Activated naive CD4-positive, alpha-beta T cell treated with anti-CD3 and anti-CD28 coated beads, Interleukin-2, amount 10 ng/mL, durations not matched to agents 7 days and 5 days (primary cell): ENCODE measurements at places on chromosomes 12 and 14.

DNA sequence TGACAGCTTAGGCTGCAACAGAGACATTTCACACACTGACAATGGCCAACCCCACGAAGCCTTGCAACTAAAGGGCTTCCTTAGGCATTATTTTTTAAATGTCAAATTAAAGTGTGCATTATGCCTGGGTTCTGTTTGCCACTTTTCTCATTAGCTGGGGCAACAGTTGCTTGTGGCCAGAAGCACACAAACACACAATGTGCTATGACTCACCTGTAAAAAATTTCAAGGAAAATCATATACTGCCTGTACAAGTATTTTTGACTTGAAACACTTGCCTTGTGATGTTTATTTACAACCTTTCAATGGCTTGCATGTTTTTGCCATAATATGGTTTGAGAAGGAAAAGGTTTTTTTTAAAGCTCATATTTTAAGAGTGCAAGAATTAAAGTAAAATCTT lies 1.9 kb downstream of the NTN4 start:
- H3K27me3 ChIP-seq = peaks cover 46% of the 10 kb centered on the region
- no peak for DNase-seq
- no peak overlapping the region for H3K4me3 ChIP-seq
- H3K4me1 ChIP-seq = peaks cover 13% of the 10 kb centered on the region
- no peak overlapping the region for H3K27ac ChIP-seq

DNA sequence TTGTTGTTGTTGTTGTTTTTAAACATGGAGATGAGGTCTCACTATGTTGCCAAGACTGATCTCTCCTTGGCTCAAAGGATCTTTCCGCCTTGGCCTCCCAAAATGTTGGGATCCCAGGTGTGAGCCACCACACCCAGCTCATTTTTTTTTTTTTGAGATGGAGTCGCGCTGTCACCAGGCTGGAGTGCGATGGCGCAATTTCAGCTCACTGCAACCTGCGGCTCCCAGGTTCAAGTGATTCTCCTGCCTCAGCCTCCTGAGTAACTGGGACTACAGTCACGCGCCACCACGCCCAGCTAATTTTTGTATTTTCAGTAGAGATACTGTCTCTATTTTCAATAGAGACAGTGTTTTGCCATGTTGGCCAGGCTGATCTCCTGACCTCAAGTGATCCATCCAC lies 4.9 kb upstream of the CLIP1 start:
- no peak overlapping the region for H3K27ac ChIP-seq
- DNase-seq = no peak
- H3K4me1 ChIP-seq = peaks cover 13% of the 10 kb centered on the region

GRCh38 chr14:98705871-98706300 lies 566.1 kb downstream of the BCL11B start:
- no peak overlapping the region for H3K27ac ChIP-seq
- no peak for DNase-seq
- H3K36me3 ChIP-seq = no peaks in the 10 kb centered on the region

DNA sequence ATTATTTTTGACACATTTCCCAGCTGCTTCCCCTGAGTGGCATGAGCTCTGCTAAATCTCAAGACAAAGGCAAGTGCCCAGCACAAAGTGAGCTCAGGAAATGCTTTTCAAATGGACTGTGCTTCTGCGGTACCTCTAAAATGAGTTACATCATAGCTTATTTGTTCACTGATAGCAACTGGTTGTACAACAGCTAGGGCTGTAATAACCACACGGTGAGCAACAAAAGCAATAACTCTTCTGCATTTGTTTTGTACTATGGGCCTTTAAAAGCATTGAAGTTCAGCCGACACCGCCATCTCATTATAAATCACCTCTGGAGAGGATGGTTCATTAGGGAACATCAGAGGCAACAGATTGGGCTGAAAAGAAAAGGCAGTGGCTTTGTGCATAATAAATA lies 475.0 kb downstream of the GLT1D1 start:
- DNase-seq = no peak
- H3K27me3 ChIP-seq = no peaks in the 10 kb centered on the region
- H3K4me3 ChIP-seq = no peak overlapping the region
- H3K36me3 ChIP-seq = no peaks in the 10 kb centered on the region

GRCh38 chr12:52310622-52311284 lies 10.4 kb downstream of the KRT83 start:
- peak; percentile 4 for DNase-seq
- no peak overlapping the region for H3K27ac ChIP-seq
- peaks cover 93% of the 10 kb centered on the region for H3K27me3 ChIP-seq
- H3K36me3 ChIP-seq = no peaks in the 10 kb centered on the region

DNA sequence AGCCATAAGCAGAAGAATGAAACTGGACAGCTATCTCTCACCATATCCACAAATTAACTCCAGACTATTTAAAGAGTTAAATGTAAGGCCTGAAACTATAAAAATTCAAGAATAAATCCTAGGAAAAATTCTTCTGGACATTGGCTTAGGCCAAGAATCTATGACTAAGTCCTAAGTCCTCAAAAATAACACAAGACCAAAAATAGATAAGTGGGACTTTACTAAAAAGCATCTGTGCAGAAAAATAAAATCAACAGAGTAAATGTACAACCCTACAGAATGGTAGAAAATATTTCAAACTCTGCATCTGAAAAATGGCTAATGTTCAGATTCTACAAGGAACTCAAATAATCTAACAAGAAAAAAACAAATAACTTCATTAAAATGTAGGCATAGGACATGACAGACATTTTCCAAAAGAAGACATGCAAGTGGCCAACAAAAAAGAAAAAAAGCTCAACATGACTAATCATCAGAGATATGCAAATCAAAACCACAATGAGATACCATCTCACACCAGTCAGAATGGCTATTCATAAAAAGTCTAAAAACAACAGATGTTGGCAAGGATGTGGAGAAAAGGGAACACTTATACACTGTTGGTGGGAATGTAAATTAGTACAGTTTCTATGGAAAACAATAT lies 61.0 kb upstream of the PPFIA2 start:
- no peaks in the 10 kb centered on the region for H3K36me3 ChIP-seq
- peaks cover 7% of the 10 kb centered on the region for H3K4me1 ChIP-seq
- H3K27ac ChIP-seq = no peak overlapping the region
- DNase-seq = no peak
- H3K4me3 ChIP-seq = no peak overlapping the region
- no peaks in the 10 kb centered on the region for H3K27me3 ChIP-seq

- H3K36me3 ChIP-seq = no peaks in the 10 kb centered on the region
- no peaks in the 10 kb centered on the region for H3K27me3 ChIP-seq
These were observed 70.6 kb downstream of the PTHLH start for GRCh38 chr12:27901959-27902358.

DNA sequence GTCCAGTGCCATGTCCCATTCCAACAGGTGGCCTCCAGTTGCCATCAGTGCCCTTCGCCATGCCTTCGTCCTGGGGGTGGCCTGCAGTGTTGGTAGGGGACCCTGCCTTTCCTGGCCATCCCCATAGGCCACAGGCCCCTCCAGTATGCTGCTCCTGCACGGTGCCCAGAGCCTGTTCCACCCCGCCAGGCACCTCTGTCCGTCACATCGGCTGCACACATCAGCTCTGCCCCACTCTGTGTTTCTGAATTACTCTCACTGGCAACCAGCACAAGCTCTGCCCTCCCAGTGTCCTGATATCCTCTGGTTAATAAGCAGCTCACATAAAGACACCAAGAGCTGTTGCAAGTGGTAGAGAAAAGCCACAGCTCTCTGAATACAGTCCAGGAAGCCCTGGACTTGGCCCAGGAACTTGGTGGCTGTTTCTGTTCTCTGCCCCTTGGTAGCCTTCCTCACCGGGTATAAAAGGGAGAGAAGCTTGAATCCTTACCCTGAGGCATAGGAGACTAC lies 31.3 kb upstream of the ATP2A2 start:
- no peak overlapping the region for H3K4me3 ChIP-seq
- H3K27ac ChIP-seq = no peak overlapping the region
- DNase-seq = no peak
- no peaks in the 10 kb centered on the region for H3K4me1 ChIP-seq

DNA sequence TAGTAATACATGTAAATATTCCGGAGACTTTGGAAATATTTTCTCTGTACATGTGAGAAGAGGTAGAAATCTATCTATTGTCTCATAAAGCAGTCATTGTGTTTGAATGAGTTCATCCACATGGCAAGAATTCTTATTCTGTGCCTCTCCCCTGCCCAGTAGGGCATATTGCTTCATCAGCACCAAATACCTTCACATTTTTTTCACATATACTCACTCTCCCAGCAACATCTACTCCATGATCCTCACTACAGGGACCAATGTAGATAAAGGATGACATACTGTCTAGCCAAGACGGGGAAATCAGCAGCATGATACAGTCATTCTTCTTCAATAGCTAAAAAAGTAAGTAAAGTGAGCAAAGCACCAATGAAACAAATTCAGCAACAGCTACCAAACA lies 1.3 kb upstream of the TAS2R14 start:
- H3K36me3 ChIP-seq = peaks cover 2% of the 10 kb centered on the region
- H3K27me3 ChIP-seq = no peaks in the 10 kb centered on the region
- no peak overlapping the region for H3K4me3 ChIP-seq
- no peak for DNase-seq

GRCh38 chr12:55711786-55712553 lies 3.9 kb upstream of the BLOC1S1 start:
- no peak for DNase-seq
- peaks cover 65% of the 10 kb centered on the region for H3K27me3 ChIP-seq
- no peak overlapping the region for H3K27ac ChIP-seq
- peaks cover 33% of the 10 kb centered on the region for H3K4me1 ChIP-seq
- no peak overlapping the region for H3K4me3 ChIP-seq

DNA sequence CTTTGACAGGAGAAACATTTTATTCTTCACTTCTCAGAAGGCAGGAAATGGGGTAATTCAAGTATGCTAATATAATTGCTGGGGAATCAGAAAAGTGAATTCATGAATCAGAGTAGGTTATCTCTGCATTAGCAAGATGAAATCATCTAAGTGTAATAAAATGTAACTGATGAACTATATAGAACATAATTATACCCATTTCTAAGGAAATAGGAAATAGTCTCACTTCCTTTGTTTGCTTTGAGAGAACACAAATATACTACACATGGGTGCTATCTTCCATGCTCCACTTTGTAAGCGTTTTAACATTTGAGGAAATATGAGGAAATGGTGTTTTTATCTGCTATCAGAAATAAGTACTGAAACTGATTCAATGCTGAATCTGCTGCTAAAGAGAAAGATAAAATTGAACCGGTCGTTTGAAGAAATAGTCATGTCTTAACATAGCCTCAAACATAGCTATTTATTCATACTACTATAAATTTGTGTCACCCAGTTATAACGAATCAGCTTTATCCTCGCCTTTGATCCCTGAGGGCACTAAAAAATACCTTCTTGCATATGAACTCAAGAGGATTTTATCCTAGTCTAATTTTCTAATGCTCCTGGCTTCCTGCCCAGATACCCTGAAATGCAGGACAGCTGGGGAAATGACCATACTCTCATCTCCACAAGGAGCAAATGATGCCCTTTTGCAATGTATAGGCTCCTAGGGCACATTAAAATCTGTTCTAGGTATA lies 696.0 kb downstream of the C12orf50 start:
- H3K4me1 ChIP-seq = no peaks in the 10 kb centered on the region
- no peaks in the 10 kb centered on the region for H3K36me3 ChIP-seq
- no peak overlapping the region for H3K4me3 ChIP-seq
- H3K27me3 ChIP-seq = no peaks in the 10 kb centered on the region
- no peak overlapping the region for H3K27ac ChIP-seq

GRCh38 chr12:129938089-129938488 lies 34.3 kb upstream of the TMEM132D start:
- H3K36me3 ChIP-seq = no peaks in the 10 kb centered on the region
- no peaks in the 10 kb centered on the region for H3K27me3 ChIP-seq
- H3K27ac ChIP-seq = no peak overlapping the region
- DNase-seq = no peak

- H3K4me1 ChIP-seq = peaks cover 67% of the 10 kb centered on the region
- H3K4me3 ChIP-seq = peak overlapping the region; percentile 21
- H3K36me3 ChIP-seq = peaks cover 29% of the 10 kb centered on the region
- peak; percentile 46 for DNase-seq
These were observed 85.3 kb downstream of the PRKCH start for GRCh38 chr14:61406675-61407074.

GRCh38 chr12:14387219-14387871 lies 21.9 kb downstream of the ATF7IP start:
- peak overlapping the region; percentile 83 for H3K27ac ChIP-seq
- peaks cover 56% of the 10 kb centered on the region for H3K36me3 ChIP-seq
- no peak for DNase-seq
- no peaks in the 10 kb centered on the region for H3K27me3 ChIP-seq
- H3K4me3 ChIP-seq = peak overlapping the region; percentile 75

GRCh38 chr12:56661560-56661959 lies 15.8 kb upstream of the ATP5F1B start:
- no peak overlapping the region for H3K4me3 ChIP-seq
- no peak overlapping the region for H3K27ac ChIP-seq
- no peak for DNase-seq
- H3K36me3 ChIP-seq = peaks cover 29% of the 10 kb centered on the region
- H3K4me1 ChIP-seq = peaks cover 2% of the 10 kb centered on the region
- H3K27me3 ChIP-seq = no peaks in the 10 kb centered on the region

GRCh38 chr14:100524233-100524932 lies 62.8 kb downstream of the BEGAIN start:
- DNase-seq = peak; percentile 7
- no peaks in the 10 kb centered on the region for H3K27me3 ChIP-seq
- no peak overlapping the region for H3K27ac ChIP-seq
- H3K4me1 ChIP-seq = no peaks in the 10 kb centered on the region
- no peak overlapping the region for H3K4me3 ChIP-seq

DNA sequence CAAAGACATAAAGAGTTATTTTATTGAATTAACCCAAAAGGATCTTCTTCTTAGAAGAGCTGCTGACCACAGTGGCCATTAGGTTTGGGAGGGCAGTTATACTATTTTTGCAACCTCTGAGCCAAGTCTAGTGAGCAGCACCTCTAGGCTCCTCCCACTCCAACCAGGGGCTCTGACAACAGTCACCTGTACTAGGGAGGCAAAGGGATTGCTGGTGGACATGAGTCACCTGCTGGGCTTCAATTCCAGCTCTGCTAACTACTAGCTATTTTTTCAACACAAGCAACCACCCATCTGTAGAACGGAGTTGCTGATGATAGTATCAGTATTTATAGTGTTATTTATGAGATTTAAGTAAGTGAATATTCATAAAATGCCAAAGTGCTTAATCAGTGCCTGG lies 166.0 kb downstream of the KLHL28 start:
- no peaks in the 10 kb centered on the region for H3K4me1 ChIP-seq
- peaks cover 3% of the 10 kb centered on the region for H3K27me3 ChIP-seq
- no peak overlapping the region for H3K27ac ChIP-seq
- no peaks in the 10 kb centered on the region for H3K36me3 ChIP-seq

- H3K27ac ChIP-seq = no peak overlapping the region
- H3K4me1 ChIP-seq = no peaks in the 10 kb centered on the region
- no peak for DNase-seq
- H3K27me3 ChIP-seq = no peaks in the 10 kb centered on the region
These were observed 146.6 kb upstream of the FSCB start for GRCh38 chr14:44653641-44654040.
